ENCODE measurements at places on chromosomes 5 and 9. TPM values are rescaled to one million over a fixed set of nuclear protein-coding genes. Genes with fewer than 3 reads are reported as not detected.
A peak's percentile ranks its signal among the peaks of the same experiment; 100 is the strongest.

DNA sequence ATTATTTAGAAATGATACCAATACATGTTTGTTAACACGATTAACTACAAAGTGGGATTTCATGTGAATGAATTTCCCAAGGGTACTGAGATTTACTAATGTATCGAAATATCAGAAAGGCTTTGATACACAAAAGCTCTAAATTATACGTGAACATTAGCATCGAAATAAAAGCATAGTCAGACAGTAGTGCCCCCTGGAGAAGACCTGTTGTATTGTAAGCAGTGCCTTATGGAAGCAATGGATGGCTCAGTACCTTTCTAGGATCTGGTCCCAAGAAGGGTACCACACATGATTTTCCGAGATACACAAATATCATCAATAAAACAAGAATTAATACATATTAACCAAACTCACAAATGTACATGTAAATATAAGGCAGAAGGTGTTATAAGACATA, 153.8 kb downstream of the CDH12 start:
- no peak overlapping the region for H3K4me3 ChIP-seq
- no peak overlapping the region for H3K27ac ChIP-seq
- H3K4me1 ChIP-seq, result no peaks in the 10 kb centered on the region
- no peaks in the 10 kb centered on the region for H3K27me3 ChIP-seq

The ST8SIA4 gene
- 3.3 TPM for total RNA-seq

The LMBRD2 gene
- 10.4 TPM for total RNA-seq

DNA sequence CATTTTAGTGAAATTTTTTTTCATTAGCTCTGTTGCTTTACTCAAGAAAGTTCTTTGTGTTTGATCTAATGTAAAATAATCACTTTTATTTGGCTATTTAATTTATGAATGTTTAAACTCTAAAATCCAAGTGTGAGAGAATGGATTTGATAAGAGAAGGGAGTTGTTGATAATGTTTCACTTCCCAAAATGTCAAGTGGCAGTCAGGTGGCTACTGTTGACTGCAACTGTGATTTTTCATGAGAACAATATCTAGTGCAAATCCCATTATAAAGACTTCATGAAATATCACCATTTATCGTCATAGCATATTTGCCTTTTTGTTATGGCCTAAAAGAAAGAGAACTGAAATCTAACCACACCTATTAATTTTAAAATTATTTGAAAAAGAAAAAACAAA, 118.3 kb upstream of the SNX2 start:
- H3K27me3 ChIP-seq, result no peaks in the 10 kb centered on the region
- no peak for DNase-seq
- no peak overlapping the region for H3K27ac ChIP-seq
- H3K36me3 ChIP-seq, result no peaks in the 10 kb centered on the region

GRCh38 chr9:136249877-136250559, 4.4 kb upstream of the QSOX2 start:
- H3K27me3 ChIP-seq, result no peaks in the 10 kb centered on the region
- no peaks in the 10 kb centered on the region for H3K36me3 ChIP-seq
- H3K4me3 ChIP-seq, result no peak overlapping the region
- DNase-seq, result no peak

GRCh38 chr5:103562453-103563157, at the start of gene NUDT12:
Gene NUDT12 (minus strand): TSS chr5:103562789. CDS start chr5:103560248, 2,541 bp downstream.
- H3K27me3 ChIP-seq, result no peaks in the 10 kb centered on the region
- H3K4me1 ChIP-seq, result no peaks in the 10 kb centered on the region
- peak; percentile 96 for DNase-seq
- peak within 1 kb of the TSS; percentile 82 for H3K4me3 ChIP-seq
- peak within 1 kb of the TSS; percentile 87 for H3K27ac ChIP-seq

DNA sequence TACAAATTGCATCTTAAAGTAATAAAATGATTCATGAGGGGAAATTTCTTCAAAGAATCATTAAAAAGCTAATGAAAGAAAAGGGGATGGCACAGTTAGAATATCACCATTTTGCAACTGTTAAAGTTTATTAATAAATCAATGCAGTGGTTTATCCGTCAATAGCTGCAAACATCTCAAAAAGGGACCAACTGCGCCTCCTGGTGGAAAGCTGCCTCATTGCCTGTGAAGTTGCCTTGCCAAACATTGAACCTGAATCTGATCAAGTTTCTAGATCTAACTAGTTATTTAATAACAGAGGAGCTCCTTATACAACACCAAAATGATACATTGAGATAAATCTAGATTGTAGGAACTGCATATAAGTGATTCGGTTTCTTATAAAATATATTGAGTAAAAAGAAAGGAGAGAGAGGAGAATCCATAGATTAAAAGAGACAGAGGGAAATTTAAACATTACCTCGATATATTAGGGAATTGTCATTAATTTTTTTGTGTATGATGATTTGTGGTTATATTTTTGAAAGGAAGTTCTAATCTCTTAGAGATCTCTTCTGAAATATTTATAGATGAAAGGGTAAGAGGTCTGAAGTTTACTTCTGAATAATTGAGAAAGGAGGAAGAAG, 6.9 kb upstream of the NDUFB6 start:
- no peak overlapping the region for H3K27ac ChIP-seq
- DNase-seq, result no peak
- H3K36me3 ChIP-seq, result no peaks in the 10 kb centered on the region
- no peak overlapping the region for H3K4me3 ChIP-seq

DNA sequence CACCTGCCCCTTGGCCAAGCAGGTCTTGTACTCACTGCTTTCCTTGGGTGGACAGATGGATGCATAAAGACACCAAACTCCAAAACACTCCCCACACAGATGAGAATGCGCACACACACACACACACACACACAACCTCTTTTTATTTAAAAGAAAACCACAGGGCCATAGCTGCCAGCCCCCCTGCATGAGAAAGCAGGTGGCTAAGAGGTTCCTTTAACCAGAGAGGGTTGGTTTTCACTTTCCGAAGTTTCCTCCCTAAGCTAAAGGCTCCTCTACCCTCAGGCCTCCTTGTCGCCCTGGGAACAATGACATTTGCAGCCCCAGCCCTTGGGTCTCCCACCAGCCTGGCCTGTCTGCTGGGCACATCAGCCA, 11.1 kb downstream of the NR5A1 start:
- no peak overlapping the region for H3K4me3 ChIP-seq
- no peak for DNase-seq
- no peaks in the 10 kb centered on the region for H3K4me1 ChIP-seq
- H3K27me3 ChIP-seq, result peaks cover 81% of the 10 kb centered on the region

The SLC6A19 gene
- not detected for total RNA-seq

GRCh38 chr5:76737846-76738245, 21.9 kb downstream of the F2R start:
- DNase-seq, result no peak
- no peaks in the 10 kb centered on the region for H3K27me3 ChIP-seq
- no peaks in the 10 kb centered on the region for H3K4me1 ChIP-seq
- no peak overlapping the region for H3K27ac ChIP-seq

The SPATA31A3 gene
- not detected for total RNA-seq

DNA sequence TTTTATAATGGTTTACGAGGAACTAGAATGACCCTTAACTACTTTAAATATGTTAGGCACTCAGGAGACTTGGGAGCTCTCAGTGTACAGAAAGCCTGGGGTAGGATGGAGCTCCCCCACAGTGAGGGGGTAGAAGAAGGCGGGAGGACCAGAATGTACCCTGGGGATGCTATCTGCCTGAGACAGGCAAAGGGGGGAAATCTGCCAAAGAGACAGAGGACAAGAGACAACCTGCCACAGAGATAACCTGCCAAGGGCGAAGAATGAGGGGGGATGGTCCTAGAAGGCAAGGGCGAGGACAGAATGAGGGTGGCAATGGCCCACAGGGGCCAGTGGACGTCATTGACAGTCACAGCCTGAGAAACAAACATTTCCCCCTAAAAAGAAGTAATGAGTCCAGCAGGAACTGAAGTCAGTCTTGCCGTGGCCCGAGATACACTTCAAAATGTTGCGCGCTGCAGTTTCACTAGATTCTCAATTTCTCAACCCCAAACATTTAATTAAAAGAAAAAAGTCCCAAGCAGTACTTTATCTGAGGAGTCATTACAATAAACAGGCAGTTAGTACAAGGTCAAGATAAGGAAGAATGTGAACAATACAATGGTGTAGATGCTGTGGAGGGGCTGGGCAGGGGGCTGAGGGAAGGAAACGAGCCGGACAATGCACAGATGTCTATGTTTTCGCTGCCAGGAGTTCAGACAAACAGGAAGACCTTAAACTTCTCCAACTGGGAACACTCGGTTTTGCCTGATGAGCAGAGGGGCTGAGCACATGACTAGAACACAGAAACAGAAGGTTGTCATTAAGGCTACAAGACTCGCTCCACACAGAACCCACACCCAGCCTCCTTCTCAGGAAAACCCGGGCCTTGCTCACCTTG, 125.0 kb downstream of the LHFPL2 start:
- no peaks in the 10 kb centered on the region for H3K36me3 ChIP-seq
- H3K4me1 ChIP-seq, result peaks cover 83% of the 10 kb centered on the region
- H3K4me3 ChIP-seq, result no peak overlapping the region
- no peaks in the 10 kb centered on the region for H3K27me3 ChIP-seq
- DNase-seq, result no peak
- H3K27ac ChIP-seq, result peak overlapping the region; percentile 72

DNA sequence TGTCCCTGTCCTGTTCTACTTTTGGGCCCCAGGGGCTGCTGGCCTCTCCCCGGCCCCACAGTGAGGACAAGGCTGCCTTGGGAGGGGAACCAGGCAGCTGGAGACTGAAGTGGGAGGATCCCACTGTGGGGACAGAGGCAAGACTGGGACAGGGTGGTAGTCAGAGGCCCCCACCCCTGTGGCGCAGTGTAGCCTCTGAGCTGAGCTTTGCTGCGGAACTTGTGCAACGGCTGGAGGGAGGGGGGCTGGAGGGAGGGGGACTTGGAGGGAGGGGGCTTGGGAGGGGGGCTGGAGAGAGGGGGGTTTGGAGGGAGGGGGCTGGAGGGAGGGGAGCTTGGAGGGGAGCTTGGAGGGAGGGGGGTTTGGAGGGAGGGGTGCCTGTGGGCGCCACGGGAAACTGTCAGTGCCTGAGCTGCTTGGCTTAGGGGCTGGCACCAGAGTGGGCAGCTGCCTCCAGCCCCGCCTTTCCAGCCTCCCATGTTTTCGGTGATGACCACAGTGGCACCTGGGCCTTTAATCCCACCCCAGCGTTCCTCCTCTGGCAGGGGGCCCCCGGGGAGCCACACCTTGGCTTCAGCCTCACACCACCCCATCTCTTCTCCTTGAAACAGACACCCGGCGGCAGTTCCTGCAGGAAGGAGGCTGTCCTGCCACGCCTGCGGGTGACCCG, 2.3 kb upstream of the FUT7 start:
- peak overlapping the region; percentile 14 for H3K4me3 ChIP-seq
- no peaks in the 10 kb centered on the region for H3K27me3 ChIP-seq
- DNase-seq, result no peak
- peaks cover 17% of the 10 kb centered on the region for H3K36me3 ChIP-seq

GRCh38 chr5:78483809-78484521, 123.5 kb downstream of the SCAMP1 start:
- H3K27ac ChIP-seq, result no peak overlapping the region
- peaks cover 18% of the 10 kb centered on the region for H3K4me1 ChIP-seq
- no peaks in the 10 kb centered on the region for H3K27me3 ChIP-seq
- no peak overlapping the region for H3K4me3 ChIP-seq
- H3K36me3 ChIP-seq, result peaks cover 13% of the 10 kb centered on the region

The SNX24 gene
- total RNA-seq, result 15.2 TPM

The ADRA1B gene
- total RNA-seq, result 1.7 TPM

- no peak overlapping the region for H3K27ac ChIP-seq
- no peaks in the 10 kb centered on the region for H3K27me3 ChIP-seq
- no peak for DNase-seq
- no peaks in the 10 kb centered on the region for H3K36me3 ChIP-seq
Measured at GRCh38 chr9:113139225-113139829, 11.5 kb upstream of the SLC31A2 start.

DNA sequence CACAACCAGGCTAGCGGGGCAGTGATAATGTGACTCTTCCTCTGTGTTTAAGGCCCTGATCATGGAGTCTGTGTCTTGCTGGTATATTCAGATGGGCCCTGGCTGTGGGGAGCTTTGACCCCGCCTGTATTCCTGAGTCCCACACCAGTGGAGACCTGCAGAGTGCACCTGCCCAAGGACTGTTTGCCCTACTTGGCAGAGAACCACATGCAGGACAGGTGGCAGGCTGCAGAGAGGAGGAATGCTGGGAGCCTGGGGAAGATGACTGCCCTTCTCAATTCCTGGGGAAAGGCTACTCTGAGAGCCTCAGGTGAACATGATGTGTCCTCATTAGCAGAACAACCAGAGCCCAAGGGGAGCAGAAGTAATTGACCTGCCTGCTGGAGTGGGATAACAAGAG, 36.2 kb downstream of the IARS1 start:
- no peak overlapping the region for H3K4me3 ChIP-seq
- H3K27me3 ChIP-seq, result no peaks in the 10 kb centered on the region
- peaks cover 83% of the 10 kb centered on the region for H3K36me3 ChIP-seq
- H3K4me1 ChIP-seq, result no peaks in the 10 kb centered on the region

- no peak overlapping the region for H3K4me3 ChIP-seq
- H3K4me1 ChIP-seq, result peaks cover 17% of the 10 kb centered on the region
- DNase-seq, result no peak
Measured at GRCh38 chr5:65326922-65327321, 154.8 kb downstream of the ADAMTS6 start.

DNA sequence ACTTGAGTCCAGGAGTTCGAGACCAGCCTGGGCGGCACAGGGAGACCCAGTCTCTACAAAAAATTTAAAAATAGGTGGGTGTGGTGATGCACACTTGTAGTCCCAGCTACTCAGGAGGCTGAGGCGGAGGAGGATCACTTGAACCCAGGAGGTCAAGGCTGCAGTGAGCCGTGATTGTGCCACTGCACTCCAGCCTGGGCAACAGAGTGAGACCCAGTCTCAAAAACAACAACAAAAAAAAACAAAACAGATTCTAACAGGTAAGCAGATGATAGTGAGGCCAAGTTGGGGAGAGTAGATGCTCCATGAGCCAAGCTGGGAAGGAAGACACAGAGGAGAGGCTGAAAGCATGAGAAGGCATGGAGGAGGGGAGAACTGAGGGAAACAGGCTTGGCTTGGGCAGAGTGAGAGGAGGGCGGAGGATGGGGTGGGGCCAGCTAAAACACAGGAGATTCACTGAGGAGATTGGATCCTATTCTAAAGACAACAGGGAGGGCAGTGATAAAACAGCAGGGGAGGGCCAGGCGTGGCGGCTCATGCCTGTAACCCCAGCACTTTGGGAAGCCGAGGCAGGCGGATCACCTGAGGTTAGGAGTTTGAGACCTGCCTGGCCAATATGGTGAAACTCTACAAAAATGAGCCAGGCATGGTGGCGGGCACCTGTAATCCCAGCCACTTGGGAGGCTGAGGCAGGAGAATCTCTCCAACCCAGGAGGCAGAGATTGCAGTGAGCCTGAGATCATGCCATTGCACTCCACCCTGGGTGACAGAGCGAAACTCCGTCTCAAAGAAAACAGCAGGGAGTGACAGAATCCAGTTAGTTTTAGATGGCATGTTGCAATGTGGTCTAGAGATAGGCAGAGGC, 8.4 kb downstream of the RPS14 start:
- no peak for DNase-seq
- no peak overlapping the region for H3K27ac ChIP-seq
- no peaks in the 10 kb centered on the region for H3K27me3 ChIP-seq
- peaks cover 29% of the 10 kb centered on the region for H3K36me3 ChIP-seq

DNA sequence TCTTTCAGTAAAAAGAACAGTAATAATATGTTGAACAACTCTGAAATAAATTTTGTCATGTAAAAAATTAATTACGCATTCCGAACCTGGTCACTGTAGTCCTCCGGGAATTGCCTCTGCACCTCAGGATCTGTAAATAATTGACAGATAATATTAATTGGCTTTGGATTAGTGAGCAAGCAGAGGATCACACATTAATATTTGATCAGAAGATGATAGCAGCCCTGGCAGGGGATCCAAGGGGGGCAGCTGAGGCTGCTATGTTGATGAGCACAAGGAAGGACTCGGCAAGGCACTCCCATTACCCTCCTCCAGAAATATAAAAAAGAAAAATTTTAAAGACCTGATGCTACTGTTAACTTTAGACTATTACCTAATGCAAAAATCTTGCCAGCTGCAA, 137.4 kb downstream of the DENND1A start:
- no peaks in the 10 kb centered on the region for H3K4me1 ChIP-seq
- H3K4me3 ChIP-seq, result no peak overlapping the region
- H3K27me3 ChIP-seq, result no peaks in the 10 kb centered on the region
- no peaks in the 10 kb centered on the region for H3K36me3 ChIP-seq
- no peak overlapping the region for H3K27ac ChIP-seq
